ENCODE measurements at places on chromosomes 7 and 10. TPM values are rescaled to one million over a fixed set of nuclear protein-coding genes. Genes with fewer than 3 reads are reported as not detected.

DNA sequence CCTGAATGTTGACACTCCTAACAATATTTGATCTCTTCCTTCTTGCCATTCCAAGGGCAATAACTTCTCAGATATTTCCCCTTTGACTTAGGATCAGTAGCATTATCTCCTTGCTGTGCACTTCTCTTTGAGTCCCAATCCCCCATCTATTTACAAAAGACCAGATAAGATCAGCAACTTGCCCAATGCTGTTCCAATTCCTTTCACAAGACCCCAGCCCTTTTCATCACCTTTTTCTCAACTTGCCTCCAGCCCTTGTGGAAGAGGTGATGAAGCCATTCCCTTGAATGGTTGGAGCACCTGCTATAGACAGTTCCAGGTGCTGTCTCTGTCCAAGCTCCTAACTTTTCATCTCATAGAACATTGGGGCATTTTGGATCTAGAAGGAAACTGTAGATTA is 51.1 kb upstream of the ARID5B start:
- H3K27ac ChIP-seq, result no peak overlapping the region
- H3K4me3 ChIP-seq, result no peak overlapping the region
- no peaks in the 10 kb centered on the region for H3K36me3 ChIP-seq
- no peak for DNase-seq
- no peaks in the 10 kb centered on the region for H3K27me3 ChIP-seq

DNA sequence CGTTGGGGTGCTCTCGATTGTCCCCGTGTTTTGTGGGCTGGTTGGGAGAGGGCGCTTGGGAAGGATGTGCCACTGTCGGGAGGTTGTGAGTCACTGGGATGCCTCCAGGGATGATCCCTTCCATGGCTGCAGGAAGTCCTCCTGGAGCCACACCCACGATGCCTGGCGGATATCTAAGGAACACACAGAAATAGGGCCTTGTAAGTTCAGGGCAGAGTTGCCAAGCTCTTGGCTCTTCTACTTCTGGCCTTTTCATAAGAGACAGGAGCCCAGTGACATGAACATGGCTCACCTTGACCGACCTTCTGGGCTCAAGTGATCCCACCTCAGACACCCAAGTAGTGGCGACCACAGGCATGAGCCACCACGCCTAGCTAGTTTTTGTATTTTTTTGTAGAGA is 47.6 kb downstream of the ZRANB1 start:
- no peaks in the 10 kb centered on the region for H3K4me1 ChIP-seq
- no peak overlapping the region for H3K4me3 ChIP-seq
- H3K27ac ChIP-seq, result no peak overlapping the region
- no peaks in the 10 kb centered on the region for H3K27me3 ChIP-seq
- DNase-seq, result no peak
- H3K36me3 ChIP-seq, result peaks cover 97% of the 10 kb centered on the region

GRCh38 chr10:48796713-48797245 is 112.1 kb downstream of the WDFY4 start:
- H3K36me3 ChIP-seq, result no peaks in the 10 kb centered on the region
- peaks cover 10% of the 10 kb centered on the region for H3K4me1 ChIP-seq
- H3K27ac ChIP-seq, result no peak overlapping the region
- H3K4me3 ChIP-seq, result no peak overlapping the region

DNA sequence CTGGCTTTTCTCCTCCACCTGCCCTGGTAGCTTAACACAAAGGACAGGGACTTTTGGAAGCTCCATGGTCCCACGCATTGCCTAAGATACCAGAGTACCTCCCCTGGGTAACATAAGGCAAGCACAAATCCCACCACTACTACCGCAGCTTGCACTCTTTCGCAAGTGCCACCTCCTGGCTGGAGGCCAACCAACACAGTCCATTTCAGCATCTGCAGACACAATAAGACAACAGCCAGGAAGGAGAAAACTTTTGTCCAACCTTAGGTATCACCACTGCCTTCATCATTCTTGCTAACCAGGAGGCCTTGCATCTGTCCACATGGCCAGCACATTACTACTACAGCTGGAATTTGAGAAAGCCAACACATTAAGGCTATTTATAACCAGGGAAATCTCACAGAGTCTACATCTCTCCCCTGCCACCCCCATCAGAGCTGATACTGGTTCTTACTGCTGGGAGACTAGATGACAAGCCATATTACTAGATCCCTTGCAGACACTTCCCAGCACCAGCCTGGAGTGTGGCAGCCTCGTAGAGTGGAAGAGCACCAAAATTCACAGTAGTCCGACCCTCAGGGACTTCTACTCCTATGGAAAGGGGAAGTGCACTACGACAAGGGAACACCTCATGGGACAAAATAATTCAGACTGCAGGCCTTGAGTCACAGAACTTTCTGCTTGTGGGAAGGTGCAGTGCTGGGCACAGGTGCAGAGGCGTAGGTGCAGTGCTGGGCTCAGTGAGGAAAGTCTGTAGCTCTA is 39.8 kb upstream of the CDK13 start:
- H3K27ac ChIP-seq, result no peak overlapping the region
- no peaks in the 10 kb centered on the region for H3K27me3 ChIP-seq
- no peaks in the 10 kb centered on the region for H3K4me1 ChIP-seq
- no peak for DNase-seq
- no peaks in the 10 kb centered on the region for H3K36me3 ChIP-seq

TES gene
- total RNA-seq, result 72.3 TPM

All from upper lobe of left lung (tissue), 6 donors.